Suprapubic skin (tissue), 4 donors: ENCODE measurements at places on chromosomes 1 and 21. TPM values are rescaled to one million over a fixed set of nuclear protein-coding genes. Genes with fewer than 3 reads are reported as not detected.

- no peak for DNase-seq
These were observed 46.6 kb downstream of the HIVEP3 start for GRCh38 chr1:41872074-41872473.

DNA sequence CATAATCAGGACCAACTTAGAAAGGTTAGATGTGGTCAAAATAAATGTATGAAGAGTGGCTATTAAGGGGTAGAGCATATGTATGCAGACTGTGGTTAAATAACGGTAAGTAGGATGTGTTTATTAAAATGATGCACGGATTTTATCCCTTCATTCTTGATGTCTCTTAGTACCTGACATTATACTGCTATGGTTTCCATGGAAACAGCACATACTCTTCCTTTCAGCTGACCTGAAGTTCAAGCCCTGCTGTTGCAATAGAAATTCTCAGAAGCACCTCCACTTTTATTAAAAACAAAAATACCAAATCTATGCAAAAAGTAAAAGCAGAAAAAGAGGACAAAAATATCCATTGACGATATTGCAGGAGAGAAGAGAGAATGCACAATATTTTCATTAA, 381.4 kb downstream of the RWDD3 start:
- no peak for DNase-seq

Gene F3
- total RNA-seq, result 36.5 TPM

- no peak for DNase-seq
These were observed 1.2 kb downstream of the MIER1 start for GRCh38 chr1:66925944-66926343.

Gene EPHB2
- 0.32 TPM for total RNA-seq

- DNase-seq, result peak; percentile 68
These were observed 618 bp downstream of the CLCC1 start for GRCh38 chr1:108962681-108963051.

Gene PRAMEF18
- total RNA-seq, result not detected

Gene PGLYRP3
- 72.1 TPM for total RNA-seq

Gene ERI3
- total RNA-seq, result 30.3 TPM

DNA sequence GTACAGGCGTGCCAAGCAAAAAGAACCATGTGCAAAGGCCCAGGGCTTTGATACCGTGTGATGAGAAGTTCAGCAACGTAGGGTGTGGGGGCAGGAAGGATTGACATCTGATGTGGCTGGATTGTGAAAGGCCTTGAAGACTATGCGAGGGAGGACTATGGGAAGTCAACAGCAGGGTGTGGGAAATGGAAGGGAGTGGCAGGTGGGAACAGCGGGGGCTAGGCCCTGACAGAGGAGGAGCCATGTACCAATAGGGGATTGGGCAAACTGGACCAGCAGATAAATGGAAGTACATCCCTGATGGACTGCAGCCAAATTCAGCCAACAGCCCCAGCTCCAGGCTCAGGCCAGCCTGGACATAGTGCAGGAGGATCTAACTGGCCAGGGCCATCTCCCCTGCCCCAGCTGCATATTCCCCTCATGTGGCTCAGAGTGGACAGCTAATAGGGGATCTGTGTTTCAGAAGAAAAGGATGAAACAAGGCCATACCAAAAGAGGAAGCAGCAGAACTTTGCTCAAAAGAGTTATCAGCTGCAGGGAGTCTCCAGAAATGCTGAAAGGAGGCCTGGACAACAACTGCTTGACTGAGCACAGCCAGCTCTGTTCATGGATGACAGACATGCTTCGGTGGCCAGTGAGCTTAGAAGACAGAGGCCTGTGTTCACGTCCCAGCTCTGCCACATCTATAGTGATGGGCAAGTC, 140.2 kb upstream of the SGIP1 start:
- no peak for DNase-seq

Gene CDC20
- 9.4 TPM for total RNA-seq

Gene MSH4
- 0.21 TPM for total RNA-seq

Gene ATP1A2
- total RNA-seq, result 4.2 TPM

- no peak for DNase-seq
These were observed 75.6 kb downstream of the XCL2 start for GRCh38 chr1:168468042-168468809.

Gene WDR4
- 13.2 TPM for total RNA-seq

Gene NPHP4
- 26.3 TPM for total RNA-seq

GRCh38 chr1:186454981-186455380, 5.9 kb downstream of the PDC start:
- no peak for DNase-seq

GRCh38 chr1:150149271-150150132, at the start of gene PLEKHO1:
TSS of gene PLEKHO1 (plus strand) at chr1:150149916. CDS start at chr1:150150258, 342 bp downstream.
- peak; percentile 90 for DNase-seq

DNA sequence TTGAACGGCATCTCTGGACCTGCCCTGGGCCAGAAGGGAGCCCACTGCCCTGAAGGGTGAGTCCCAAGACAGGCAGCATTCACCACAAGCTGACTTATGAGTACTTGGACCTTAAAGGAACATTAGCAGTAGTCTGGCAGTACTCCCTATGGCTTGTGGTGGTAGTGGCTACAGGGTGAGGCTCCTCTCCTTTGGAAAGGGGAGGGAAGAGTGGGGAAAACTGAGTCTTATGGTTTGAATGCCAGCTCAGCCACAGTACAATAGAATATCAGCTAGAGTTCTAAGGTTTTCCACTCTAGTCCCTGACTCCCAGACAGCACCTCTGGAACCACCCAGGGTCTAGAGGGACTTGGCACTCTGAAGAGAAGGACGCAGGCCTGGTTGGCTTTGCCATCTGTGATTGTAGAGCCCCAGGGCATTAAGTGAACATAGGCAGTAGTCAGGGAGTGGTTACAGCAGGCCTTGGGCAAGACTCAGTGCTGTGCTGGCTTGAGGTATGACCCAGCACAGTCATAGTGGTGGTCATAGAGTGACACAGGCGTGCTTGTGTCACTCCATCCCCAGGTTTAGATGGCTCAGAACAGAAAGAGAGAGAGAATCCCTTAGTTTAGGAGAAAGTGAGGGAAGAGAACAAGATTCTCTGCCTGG, 31.0 kb downstream of the CD53 start:
- no peak for DNase-seq

DNA sequence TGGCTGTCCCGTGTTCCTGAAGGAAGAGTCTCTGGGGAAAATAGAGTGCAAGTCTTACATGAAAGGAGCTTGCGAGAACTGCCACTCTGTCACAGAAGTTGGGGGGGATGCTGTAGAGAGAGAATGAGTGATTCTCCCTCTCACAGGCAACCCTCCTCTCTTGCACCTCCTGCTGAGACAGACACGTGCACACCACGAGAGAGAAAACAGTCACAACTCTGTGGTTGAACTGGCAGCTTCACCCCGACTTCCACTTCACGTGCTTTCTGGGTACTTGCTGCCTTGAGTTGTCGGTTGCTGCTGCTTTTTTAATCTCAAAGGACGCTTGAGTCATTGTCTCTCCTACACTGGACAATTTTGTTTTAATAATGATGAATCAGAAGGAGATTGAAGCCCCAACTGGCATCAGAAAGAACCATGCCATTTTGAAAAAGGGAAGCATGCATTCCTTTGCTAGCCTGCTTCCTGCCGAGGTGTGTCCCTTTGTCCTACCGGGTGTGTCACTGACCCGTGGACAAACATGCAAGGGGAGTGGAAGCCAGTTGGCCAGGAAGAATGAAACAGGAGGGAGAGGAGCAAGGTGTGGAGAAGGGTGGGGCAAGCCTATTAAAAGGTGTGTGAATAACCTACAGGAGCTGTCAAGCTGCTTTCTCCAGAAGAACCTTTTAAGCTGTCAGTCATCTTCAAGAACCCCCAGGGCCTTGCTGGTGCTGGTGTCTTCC, 164.2 kb downstream of the CACNA1E start:
- no peak for DNase-seq

Gene HCRTR1
- not detected for total RNA-seq

Gene SMCP
- not detected for total RNA-seq

- DNase-seq, result no peak
These were observed 93.9 kb upstream of the USP24 start for GRCh38 chr1:55309053-55309452.

Gene APOBEC4
- not detected for total RNA-seq

Gene AGT
- 5.0 TPM for total RNA-seq

GRCh38 chr1:15282810-15283474, 35.9 kb downstream of the FHAD1 start:
- DNase-seq, result peak; percentile 54

DNA sequence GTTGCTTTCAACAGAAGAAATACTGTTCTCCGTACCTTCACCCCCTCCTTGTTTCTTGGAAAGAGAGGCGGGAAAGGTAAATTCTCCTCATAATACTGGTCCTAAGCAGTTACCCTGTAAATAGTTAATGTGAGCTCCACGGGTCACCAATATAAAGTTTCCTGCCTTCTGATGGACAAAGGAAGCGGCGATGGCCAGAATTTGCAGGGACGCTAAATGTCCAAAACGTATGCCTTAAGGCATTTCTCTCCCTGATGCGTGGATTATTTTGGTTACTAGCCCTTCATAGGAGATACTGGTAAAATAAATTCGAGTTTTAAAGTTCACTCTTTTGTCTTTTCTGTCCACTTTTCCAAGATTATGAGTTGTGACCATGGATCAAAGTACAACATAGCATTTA, 898 bp upstream of the PTGS2 start:
- no peak for DNase-seq

Gene CTTNBP2NL
- 25.9 TPM for total RNA-seq

DNA sequence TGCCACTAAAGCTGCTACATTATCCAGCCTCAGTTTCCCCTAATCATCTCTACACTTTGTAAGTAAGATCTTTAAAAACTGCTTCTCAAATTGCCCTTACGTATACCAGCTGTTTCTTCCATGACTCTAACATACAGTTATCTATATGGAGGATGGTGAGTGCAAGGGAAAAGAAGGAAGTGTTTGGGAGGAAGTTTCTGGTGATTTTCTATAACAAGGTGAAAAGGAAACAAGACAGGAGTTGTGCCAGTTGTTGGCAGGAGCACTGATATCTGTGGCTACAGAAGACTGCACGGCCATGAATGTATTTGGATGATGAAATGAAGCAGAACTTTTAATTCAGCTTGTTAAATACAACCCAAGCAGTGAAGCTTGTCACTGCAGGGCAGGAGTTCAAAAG, 32.3 kb upstream of the NHLH2 start:
- no peak for DNase-seq

- no peak for DNase-seq
These were observed 104.6 kb downstream of the ZBTB18 start for GRCh38 chr1:244155661-244156060.

- DNase-seq, result peak; percentile 71
These were observed 734 bp downstream of the MED18 start for GRCh38 chr1:28329395-28330153.

Gene MCOLN3
- 2.0 TPM for total RNA-seq

Gene MTX1
- 35.5 TPM for total RNA-seq

DNA sequence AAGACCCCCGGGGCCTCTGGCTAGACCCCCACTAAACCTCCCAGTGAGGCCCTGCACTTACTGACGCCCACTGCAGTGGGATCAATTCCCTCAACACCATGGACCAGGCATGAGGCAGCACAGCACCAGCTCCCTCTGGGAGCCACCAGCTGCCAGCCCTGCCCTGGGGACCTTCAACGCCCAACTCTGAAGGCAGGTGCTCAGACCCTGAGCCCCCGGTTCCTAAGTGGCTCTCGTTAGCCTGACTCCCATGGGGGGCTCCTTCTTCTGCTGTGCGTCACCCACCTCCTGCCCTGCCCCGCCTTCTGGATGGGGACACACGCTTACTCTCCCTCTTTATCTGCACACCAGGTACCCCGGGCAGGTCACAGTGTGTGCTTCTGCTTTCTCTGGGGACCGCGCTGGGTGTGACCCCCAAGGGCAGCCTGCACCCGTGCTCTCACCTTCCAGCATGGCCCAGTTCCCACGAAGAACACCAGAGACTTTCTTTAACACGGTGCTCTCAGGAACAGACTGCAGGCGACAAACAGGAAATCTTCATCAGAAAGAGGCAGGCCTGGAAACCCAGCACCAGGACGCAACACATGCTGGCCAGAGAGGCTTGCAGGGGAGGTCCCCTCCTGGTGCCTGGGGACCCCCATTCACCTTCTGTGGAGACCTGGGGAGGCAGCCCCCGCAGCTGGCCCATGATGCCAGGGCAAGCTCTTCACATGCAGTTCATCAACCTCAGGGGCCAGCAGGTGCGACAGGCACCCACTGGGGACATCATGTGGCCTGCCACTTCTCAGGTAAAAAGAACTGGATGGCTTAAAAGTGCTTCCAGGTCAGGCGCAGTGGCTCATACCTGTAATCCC, 27.3 kb downstream of the WDR4 start:
- no peak for DNase-seq

- DNase-seq, result no peak
These were observed 32.7 kb upstream of the ZBTB40 start for GRCh38 chr1:22418933-22419382.

DNA sequence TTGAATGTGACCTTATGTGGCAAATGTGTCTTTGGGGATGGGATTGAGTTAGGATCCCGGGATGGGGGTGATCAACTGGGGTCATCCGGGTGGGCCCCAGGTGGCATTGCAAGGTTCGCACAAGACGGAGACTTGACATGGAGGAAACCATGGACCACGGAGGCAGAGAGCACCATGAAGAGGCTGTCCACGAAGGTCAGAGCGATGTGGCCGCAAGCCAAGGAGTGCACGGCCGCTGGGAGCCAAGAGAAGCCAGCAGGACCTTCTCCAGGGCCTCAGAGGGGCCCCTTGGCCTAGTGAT, 22.3 kb upstream of the COL18A1 start:
- peak; percentile 40 for DNase-seq
